CD8-positive, alpha-beta T cell (primary cell): ENCODE measurements at places on chromosomes 2 and 18.

GRCh38 chr2:213089438-213089837 lies 62.0 kb downstream of the IKZF2 start:
- DNase-seq = no peak

DNA sequence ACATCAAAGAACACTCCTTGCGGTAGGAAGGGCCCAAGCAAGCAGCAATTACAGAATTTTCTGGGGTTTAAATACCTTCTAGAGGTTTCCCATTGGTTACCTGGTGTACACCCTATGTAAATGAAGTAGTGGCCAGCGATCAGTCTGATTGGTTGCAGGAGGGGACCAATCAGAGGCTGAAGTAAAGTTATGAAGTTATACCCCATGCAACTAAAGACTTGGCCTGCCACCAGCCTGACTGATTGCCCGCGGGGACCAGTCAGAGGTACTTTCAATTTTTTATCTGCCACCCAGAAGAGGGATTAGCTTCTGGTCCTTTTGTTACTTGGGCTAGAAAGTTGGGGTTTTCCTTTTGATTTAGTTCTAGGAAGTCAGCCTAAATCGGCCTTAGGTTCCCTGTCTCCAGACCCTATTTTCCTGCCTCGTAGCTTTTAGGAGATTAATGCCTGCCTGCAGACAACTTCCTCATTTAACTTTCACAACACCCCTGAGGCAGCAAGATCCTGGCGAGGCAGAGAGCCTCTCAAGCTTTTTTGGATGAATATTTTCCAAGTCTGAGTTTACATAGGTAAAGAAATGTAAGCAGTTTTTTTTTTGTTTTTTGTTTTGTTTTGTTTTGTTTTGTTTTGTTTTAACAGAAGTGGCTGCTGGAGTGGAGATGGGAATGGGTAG lies 1.5 kb upstream of the DGUOK start:
- no peak for DNase-seq

GRCh38 chr2:85273738-85274731 lies 53.8 kb downstream of the TGOLN2 start:
- DNase-seq = no peak

DNA sequence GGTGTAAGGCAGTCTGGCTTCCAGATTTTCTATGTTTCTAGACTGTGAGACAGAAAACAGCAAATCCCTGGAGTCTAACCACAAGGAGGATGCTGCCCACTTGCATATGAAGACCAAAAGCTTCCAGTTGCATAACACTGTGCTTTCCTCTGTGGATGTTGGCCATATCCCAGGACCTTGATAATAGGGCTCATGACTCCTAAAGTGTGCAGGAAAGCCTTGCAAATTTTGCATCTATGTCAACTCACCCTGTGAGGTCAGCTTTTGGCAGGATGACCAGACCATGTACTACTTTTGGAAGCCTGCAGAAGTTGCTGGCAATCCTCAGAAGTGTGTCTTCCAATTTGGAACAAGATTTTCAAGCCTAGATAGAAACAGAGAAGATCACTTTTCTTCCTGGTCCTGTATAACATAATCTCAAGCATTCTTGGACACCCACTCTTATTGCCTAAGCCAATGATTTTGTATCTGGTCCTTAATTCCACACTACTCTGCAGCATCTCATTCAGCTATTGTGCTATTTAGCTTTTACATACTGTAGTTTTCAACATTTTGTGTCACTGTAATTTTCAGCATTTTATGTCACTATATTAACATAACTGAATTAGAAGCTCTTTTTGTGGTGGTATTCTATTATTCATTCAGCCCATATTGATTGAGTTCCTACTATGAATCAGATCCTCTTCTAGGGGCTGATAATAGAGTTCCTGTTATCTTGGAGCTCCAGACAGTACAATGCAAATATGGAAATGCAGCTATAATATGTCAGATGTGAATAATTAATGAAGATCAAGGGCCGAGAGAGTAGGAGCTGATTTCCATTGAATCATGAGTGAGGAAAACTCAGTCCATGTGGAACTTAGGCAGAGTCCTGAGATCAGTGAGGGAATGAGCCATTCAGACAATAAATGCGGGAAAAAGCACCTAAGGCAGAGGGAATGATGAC lies 85.3 kb upstream of the RAB27B start:
- no peak for DNase-seq

DNA sequence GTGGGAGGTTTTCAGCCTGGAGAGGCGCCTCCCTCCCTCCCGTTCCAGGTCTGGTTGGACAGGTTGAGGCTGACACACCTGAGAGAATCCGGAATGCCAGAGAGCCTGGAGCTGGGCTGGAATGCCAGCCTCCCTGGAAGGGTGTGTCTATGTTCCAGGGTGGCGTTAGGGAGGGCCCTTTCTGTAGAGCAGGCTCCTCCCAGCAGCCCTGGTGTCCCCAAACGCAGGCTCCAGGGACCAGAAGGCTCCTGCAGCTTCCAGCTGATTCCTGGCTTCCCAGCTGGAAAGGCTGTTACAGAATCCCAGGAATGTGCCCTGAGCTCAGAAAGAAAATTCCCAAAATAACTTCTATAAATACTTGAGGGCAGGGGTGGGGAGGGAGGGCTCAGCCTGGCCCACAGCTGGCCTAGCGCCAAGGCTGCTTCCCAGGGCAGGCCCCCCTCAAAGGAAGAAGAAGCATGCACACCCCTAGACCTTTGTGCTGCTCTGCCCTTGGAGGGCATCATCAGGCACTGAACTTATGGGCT lies 85.4 kb downstream of the STPG4 start:
- no peak for DNase-seq

GRCh38 chr2:207113414-207113813 lies 52.3 kb downstream of the KLF7 start:
- DNase-seq = no peak

GRCh38 chr18:10591896-10592295 lies 66.1 kb downstream of the NAPG start:
- no peak for DNase-seq

GRCh38 chr2:24164416-24164973 lies 10.4 kb upstream of the FAM228A start:
- DNase-seq = peak; percentile 46

DNA sequence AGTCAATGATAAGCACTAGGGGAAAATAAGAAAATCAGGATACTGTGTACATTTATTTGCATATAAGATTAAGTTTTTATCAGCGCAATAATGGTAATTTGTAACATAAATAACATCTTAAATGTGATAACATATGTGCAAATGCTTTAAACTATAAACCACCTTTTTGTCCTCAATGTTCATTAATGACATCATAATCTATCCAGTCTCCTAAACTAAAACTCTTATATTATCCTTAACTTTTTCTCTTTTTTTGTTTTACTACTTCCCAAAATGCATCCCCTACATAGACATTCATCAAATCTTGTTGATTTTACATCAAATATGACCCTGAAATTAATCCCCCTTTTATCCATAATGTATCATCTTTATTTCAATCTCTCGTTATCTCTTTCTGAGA lies 3.4 kb upstream of the RAD51AP2 start:
- DNase-seq = no peak

DNA sequence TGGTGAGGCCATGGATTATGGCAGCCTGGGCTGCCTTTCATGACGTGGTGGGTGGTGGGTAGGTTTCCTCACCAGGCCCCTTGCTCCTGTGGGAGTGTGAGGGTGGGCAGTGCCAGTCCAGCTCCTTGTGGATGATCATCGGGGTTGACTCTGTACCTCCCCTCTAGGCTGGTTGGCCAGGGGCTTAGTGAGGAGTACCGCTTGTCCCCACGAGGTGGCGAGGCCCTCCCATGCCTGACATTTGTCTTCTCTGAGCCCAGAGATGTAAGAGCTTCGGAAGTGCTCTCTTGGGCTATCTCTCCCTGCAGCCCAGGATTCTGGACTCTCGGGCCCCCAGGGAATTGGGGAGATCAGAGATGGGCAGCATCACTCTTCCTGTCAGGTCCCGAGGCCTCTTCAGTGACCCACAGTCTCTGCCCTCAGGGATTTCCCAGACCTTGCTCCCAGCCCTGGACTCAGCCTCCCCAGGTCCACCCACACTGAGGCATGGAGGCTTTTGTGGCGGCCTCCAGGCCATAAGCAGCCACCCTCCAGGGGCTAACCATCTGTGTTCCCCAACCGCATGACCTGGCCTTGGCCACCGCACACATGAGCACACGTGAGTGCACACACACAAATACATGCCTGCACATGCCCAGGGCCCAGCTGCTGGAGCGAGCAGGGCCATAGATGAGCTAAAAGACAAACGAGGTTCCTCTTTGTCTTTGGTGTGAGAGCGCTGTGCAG lies 6.5 kb downstream of the SPR start:
- DNase-seq = peak; percentile 41

DNA sequence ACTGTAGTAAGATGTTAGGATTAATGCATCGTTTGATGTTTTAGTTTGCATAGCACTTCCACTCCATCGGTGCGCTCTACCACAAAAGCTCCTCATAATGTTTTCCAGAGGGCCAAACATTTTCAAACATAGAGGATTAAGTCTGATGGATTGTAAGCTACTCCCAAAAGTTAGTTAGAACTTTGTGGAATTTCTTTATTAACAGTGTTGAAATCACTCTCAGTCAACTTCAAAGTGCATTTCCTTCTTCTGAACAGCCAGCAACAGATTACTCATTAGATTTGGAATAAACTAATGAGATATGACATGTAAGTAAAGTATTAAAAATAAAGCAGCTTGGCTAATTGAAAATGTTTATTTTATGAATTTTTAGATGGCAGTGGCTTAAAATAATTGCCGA lies 30.1 kb upstream of the CTAGE1 start:
- DNase-seq = no peak

- DNase-seq = no peak
Measured at GRCh38 chr2:202251494-202251893, 13.1 kb upstream of the SUMO1 start.

DNA sequence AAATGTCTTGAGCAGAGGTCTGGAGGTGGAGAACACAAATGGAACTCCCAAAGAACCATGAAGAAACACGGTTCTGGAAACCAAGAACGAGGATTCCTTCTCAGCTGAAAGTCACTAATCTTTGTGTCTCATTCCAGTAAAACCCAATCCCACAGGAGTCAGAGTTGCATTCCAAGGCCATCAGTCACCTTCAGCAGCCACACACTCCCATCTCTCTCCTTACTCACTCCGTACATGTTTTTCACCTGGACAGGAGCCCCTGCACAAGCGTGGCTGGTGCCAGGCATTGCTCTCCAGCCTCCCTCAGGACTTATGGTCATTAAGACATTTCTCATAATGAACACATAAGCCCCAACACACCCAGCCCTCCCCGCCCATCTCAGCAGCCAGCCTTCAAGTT lies 175.4 kb upstream of the SIX2 start:
- no peak for DNase-seq

GRCh38 chr2:129402076-129402475 lies 577.4 kb upstream of the RAB6C start:
- no peak for DNase-seq

GRCh38 chr2:143582046-143582747 lies 453.0 kb downstream of the ARHGAP15 start:
- DNase-seq = no peak

DNA sequence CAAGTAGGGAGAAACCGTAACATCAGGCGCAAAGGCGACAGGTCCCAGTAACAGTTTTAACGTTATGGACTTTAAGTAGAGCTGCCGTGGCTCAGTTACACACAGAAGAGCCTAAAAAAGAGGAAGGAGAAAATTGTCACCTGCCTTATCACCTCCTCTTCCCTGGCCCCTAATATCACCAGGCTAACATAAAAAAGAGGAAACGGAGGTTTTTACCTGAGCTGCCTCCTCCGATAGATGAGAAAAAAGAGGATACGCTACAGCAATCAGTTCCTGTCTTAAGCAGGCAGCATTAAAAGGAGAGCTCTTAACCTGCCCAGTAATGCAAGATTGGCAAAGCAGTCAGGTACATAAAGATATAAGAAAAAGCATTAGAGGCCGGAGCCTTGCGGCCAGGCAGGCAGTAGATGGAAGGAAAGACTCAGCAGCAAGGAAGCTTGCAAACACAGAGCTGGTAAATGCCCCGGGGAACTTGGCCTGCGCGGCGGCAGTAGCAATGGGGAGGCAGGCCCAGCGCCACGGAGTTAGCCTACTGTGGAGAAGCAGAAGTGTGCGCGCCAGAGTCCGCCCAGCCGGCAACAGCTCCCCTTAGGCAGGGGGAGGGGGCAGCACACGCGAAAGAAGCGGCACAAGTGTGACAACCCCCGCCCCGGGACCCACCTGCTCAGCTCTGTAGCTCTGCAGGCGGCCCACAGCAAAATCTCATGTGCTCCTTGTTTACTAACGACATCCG lies 116.3 kb upstream of the SCN7A start:
- DNase-seq = no peak

DNA sequence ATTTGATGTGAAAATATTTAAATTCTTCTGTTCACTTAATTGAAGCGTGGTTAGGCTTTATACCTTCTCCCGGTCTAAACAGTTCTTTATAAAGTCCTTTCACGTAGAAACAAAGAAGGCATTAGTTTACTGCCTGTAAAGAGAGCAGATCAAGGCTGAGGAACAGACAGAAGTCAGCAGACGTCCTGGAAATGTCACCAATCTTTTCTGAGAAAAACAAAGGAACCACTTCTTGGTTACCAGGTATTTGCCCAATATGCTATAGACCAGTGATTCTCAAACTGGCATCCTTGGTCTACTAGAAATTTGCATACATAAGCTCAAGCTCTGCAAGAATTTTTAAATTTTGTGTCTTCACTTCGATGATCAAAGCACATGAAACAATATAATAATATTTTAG lies 89.2 kb upstream of the STK17B start:
- DNase-seq = no peak

- DNase-seq = no peak
Measured at GRCh38 chr2:110829413-110830146, 97.2 kb downstream of the ACOXL start.

GRCh38 chr2:216017365-216017764 lies 4.0 kb upstream of the MREG start:
- no peak for DNase-seq

- DNase-seq = no peak
Measured at GRCh38 chr2:206837775-206838174, 72.4 kb downstream of the FASTKD2 start.

GRCh38 chr2:1091895-1092585 lies 141.4 kb downstream of the SNTG2 start:
- DNase-seq = no peak

DNA sequence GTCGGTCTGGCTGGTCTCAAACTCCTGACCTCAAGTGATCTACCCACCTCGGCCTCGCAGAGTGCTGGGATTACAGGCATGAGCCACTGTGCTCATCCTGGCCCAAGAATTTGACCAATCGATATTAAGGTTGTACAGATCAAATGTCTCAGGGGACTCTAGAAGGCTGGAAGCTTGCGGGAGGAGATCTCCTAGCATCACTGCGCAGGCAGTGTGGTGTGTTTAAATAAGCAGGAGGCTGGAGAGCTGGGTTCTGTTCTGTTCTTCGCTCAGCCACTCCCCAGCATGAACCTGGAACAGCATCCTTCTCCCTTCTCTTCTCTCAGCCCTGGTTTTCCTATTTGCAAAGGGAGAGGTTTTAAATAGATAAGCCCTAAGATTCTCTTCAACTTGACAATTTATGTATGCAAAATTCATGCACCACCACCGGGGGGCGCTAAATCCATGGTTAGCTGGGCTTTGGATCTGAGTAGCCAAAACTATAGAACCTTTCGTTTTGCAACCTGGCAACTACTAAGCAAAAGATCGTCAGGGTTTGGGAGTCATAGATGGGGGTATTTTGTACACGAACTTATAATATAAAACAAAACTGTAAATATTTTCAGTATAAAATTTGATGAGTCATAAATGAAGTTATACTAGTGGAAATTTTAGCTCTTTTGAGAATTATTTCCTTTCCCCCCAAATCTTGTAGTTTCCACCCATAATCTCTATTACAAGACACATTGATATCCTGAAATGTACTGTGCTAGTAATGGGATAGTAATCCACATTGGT lies 60.6 kb downstream of the SLC16A14 start:
- peak; percentile 56 for DNase-seq
